Activated CD8-positive, alpha-beta memory T cell treated with anti-CD3 and anti-CD28 coated beads for 1 hour (primary cell): ENCODE measurements at places on chromosomes 11 and 22.

DNA sequence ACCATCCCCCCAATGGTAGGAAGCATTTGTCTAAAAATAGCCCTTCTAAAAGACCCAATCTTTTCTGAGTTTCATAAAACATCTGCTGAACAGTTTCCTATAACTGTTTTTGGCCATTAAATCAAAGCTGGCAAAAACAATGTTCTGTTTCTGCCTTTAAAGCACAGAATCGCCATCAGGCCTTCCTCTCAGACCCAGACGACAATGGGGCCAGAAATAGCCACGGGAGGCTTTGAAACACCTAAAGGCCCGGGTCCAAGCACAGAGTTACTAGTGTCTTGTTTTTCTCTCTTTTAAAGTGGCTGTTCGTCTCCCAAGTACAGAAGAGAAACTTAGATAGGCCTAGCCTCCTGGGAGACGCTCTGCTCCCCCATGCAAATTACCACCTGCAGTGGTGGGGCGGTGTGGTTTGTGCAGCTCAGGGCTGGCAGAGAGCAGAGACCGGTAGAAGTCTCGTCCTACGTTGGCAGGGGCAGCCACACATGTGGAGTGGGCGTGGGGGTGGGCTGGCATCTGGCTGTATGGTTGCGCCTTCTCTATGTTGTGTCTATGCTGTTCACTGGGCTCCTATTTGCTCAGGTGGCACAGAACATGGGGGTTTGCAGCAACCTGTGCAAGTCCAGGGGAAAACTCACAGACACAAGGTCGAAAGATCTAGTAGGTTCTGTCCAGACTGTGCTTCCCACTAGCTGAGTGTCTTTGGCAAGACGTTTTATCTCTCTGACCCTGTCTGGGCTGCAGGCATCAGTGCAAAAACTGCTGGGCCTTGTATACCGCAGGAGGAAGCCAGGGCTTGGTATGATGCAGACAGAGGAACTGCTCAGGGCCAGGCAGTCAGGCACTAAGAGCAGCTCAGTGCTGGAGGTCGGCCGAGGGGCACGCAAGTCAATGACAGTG is 23.6 kb upstream of the ETS1 start:
- DNase-seq, result peak; percentile 39

DNA sequence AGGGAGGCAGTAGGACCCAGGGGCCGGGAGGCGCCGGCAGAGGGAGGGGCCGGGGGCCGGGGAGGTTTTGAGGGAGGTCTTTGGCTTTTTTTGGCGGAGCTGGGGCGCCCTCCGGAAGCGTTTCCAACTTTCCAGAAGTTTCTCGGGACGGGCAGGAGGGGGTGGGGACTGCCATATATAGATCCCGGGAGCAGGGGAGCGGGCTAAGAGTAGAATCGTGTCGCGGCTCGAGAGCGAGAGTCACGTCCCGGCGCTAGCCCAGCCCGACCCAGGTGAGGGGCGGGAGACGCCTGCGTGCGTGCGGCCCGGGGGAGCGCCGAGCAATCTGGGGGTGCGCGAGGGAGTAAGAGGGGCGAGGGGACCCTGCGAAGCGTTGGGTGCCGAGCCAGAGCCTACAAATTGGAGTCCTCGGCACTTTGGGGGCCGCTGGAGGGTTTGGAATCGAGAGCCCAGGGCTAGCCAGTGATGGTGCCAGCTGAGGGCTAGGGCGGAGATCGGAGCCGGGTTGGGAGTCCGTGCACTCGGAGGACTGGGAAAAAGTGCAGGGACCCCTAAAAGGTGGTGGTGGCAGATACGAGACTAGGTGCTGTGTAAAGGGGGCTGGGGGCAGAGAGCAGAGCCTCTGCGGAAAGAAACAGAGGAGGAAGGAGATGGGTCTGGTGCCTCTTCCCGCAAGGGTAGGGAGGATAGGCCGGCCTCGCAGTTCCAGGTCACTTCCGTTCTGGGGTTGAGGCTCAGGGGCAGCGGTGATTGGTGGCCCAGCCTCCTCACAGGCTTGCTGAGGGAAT is at the start of gene SERPINH1:
TSS of gene SERPINH1 (plus strand) at position 206 of the 788 bp plus-strand sequence. CDS start 4,097 bp downstream, outside the sequence.
- DNase-seq, result peak; percentile 28

DNA sequence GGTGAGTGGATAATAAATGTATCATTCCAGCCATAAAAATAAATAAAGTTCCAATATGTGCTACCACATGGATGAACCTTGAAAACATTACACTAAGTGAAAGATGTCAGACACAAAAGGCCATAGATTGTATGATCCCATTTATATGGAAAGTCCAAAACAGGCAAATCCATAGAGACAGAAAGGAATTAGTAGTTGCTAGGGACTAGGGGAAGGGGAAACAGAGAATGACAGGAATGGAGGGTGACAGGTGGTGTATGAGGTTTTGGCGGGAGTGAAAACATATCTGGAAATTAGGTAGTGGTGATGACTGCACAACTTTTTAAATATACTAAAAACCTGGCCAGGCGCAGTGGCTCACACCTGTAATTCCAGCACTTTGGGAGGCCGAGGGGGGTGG is 15.2 kb upstream of the CARD10 start:
- DNase-seq, result no peak

DNA sequence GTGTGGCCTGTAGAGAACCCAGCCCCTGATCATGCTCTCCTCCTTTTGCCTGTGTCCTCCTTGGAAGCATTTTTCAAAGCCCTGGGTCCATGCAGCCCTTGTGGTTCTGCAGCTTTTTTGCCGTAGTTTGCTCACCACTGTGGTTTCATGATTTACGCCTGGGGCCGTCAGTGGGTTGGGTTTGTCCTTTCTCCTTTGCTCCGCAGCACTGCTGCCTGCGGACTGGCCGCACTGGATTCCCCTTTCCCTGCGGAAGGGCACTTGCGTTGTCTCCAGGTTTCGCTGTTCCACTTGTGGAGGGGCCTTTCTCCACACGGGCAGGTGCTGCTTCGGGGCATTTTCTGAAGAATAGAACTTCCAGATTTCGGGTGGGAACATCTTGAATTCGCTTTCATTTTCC is 1260.9 kb downstream of the BRD1 start:
- no peak for DNase-seq

DNA sequence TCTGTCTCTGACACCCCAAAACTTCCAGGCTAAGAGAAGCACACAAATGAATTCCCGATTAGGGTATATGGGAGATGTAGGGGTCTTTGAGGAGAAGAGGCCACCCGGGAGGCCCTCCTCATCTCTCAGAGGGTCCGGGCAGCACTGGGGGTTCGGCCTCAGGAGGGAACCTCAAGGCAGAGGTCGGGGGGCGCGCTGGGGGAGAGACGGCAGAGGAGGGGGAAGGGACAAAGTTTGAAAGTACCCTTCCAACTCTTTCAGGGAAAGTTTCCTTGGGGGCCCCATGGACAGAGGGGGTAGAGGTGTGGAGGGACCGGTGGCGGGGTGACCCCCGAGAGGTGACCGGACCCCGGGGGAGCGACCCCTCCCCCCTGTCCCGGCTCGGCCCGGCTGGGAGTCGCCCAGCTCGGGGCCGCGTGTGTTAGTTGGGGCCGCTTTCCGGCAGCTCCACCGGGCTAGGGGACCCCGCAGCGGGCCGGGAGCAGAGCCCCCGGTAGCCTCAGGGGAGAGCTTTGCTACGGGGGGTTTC is 3.3 kb upstream of the GCAT start:
- DNase-seq, result no peak

GRCh38 chr11:26048271-26048670 is 283.7 kb upstream of the ANO3 start:
- DNase-seq, result no peak

DNA sequence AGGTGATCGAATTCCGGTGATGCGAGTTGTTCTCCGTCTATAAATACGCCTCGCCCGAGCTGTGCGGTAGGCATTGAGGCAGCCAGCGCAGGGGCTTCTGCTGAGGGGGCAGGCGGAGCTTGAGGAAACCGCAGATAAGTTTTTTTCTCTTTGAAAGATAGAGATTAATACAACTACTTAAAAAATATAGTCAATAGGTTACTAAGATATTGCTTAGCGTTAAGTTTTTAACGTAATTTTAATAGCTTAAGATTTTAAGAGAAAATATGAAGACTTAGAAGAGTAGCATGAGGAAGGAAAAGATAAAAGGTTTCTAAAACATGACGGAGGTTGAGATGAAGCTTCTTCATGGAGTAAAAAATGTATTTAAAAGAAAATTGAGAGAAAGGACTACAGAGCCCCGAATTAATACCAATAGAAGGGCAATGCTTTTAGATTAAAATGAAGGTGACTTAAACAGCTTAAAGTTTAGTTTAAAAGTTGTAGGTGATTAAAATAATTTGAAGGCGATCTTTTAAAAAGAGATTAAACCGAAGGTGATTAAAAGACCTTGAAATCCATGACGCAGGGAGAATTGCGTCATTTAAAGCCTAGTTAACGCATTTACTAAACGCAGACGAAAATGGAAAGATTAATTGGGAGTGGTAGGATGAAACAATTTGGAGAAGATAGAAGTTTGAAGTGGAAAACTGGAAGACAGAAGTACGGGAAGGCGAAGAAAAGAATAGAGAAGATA is at the start of gene MALAT1:
TSS of gene MALAT1 (plus strand) at position 69 of the 736 bp plus-strand sequence.
- DNase-seq, result peak; percentile 92

- no peak for DNase-seq
Measured at GRCh38 chr11:45210846-45211245, 64.4 kb downstream of the PRDM11 start.

DNA sequence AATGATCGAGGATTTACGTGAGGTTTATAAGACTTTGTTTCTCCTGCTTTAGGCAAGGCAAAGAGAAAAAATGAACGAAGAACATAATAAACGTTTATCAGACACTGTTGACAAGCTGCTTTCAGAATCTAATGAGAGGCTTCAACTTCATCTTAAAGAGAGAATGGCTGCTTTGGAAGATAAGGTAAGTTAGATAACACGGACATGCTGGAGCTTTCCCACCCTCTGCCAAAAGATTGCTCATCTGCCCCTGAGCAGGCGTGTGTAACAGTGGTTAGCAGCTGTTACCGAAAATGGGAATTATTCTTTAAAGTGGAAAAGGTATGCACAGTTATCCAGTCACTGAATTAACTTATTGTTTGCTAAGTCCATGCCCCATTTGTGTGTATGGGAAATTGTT is 62.8 kb upstream of the CTTN start:
- DNase-seq, result no peak
